ENCODE measurements at places on chromosomes 4 and X. TPM values are rescaled to one million over a fixed set of nuclear protein-coding genes. Genes with fewer than 3 reads are reported as not detected.

DNA sequence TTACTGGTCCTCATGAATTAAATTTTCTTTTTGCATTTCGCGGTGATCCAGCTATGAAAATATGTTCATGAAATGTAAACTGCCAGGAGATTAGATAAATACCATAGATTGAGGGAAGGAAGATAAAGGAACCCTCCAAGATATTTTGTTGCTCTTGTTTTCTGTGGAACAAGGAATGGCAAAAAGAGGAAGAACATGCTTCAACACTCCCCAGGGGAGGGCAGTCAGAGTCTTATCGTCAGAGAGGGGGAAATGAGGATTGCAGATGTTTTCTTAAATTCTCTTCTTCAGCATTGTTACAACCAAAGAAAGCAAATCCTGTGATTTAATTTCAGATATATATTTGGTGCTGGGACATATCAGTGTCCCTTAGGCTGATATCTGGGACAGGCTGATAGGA, 9.5 kb upstream of the SFRP2 start:
- H3K4me1 ChIP-seq, result no peaks in the 10 kb centered on the region
- H3K4me3 ChIP-seq, result no peak overlapping the region
- no peak overlapping the region for H3K27ac ChIP-seq
- H3K36me3 ChIP-seq, result no peaks in the 10 kb centered on the region

- no peaks in the 10 kb centered on the region for H3K36me3 ChIP-seq
- no peak overlapping the region for H3K27ac ChIP-seq
- no peak for DNase-seq
- H3K4me3 ChIP-seq, result no peak overlapping the region
Measured at GRCh38 chr4:26133840-26134239, 187.0 kb upstream of the RBPJ start.

DNA sequence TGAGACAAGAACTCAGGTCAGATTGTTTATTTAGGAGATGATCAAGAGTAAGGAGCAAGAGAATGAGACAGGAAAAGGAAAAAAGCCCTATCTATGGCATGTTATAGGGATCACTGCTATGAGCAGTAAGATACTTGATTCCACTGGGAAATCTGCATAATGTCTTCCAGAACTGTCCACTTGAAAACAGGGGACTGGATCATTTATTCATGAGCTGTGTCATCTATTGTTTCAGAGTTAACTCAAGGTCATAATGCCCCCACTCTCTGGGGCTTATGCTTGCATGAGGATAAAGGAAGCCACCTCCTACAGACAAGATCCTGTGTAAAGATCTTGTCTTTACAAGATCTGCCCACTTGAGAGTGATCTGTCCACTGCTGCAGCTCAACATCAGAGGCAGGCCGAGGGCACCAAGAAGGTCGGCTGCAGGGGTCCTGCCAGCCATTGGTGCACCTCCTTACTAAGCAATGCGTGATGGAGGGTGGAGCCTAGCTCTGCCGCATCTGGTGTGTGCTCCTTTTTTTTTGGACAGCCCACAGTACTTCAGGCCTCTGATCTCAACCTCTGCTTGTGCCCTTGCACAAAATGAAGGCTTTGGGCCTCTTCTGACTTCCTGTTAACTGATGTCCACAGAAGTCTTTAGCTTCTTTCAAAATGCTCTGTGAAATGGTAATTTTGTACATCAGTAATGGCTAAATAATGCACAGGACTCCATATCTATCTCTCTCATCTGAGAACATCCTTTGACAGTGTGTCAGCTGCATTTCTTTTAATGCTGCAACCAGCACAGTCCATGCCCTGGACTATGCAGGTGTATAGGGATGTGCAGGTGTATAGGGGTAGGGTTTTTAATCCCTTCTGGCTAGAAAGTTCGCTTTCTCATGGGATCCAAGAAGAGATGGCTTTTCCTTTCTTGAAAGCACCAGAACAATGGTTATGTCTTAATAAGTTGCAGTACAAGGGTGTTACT, 95.9 kb upstream of the TRPC3 start:
- H3K36me3 ChIP-seq, result no peaks in the 10 kb centered on the region
- H3K4me3 ChIP-seq, result no peak overlapping the region
- DNase-seq, result no peak
- H3K27ac ChIP-seq, result no peak overlapping the region
- H3K27me3 ChIP-seq, result no peaks in the 10 kb centered on the region
- no peaks in the 10 kb centered on the region for H3K4me1 ChIP-seq

- H3K4me3 ChIP-seq, result no peak overlapping the region
- H3K4me1 ChIP-seq, result no peaks in the 10 kb centered on the region
- DNase-seq, result no peak
- H3K36me3 ChIP-seq, result no peaks in the 10 kb centered on the region
- peaks cover 12% of the 10 kb centered on the region for H3K27me3 ChIP-seq
Measured at GRCh38 chrX:23978491-23978890, 48.5 kb downstream of the KLHL15 start.

DNA sequence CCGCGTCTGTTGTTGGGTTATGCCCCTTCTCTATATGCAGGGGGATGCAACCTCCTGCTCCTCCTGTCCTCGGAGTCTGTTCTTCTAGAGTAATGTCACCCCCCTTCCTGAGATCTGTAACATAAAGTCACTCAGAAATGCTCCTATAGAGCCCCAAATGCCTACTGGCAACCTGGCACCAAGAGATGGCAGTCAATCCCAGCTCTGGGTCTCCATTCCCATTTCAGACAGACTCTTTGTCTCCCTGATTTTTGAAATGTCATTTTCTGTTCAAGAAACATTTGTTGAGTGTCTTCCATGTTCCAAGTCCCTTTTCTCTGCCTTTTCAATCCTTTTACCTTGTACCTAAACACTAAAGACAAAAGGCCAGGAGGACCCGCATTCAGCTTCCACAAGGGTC, 9.6 kb upstream of the PRDM8 start:
- no peak overlapping the region for H3K4me3 ChIP-seq
- peaks cover 74% of the 10 kb centered on the region for H3K27me3 ChIP-seq
- no peak for DNase-seq
- peaks cover 18% of the 10 kb centered on the region for H3K4me1 ChIP-seq
- no peak overlapping the region for H3K27ac ChIP-seq

The RBM47 gene
- 124 TPM for total RNA-seq

The PDE6B gene
- 10.7 TPM for total RNA-seq

The SPANXA1 gene
- not detected for total RNA-seq

Data from kidney (tissue), 22 donors.